ENCODE measurements at places on chromosomes 5 and 9. TPM values are rescaled to one million over a fixed set of nuclear protein-coding genes. Genes with fewer than 3 reads are reported as not detected.

GRCh38 chr5:62083661-62084060 lies 222.3 kb upstream of the KIF2A start:
- DNase-seq: peak; percentile 90

- no peak for DNase-seq
Measured at GRCh38 chr5:57805732-57806131, 323.1 kb upstream of the ACTBL2 start.

- peak; percentile 19 for DNase-seq
Measured at GRCh38 chr5:170623576-170624181, 119.9 kb downstream of the KCNIP1 start.

GRCh38 chr5:53039855-53040254 lies 50.7 kb downstream of the ITGA2 start:
- DNase-seq: no peak

Gene ZNF618
- 11.4 TPM for total RNA-seq
